ENCODE measurements at places on chromosomes 13 and 19.

DNA sequence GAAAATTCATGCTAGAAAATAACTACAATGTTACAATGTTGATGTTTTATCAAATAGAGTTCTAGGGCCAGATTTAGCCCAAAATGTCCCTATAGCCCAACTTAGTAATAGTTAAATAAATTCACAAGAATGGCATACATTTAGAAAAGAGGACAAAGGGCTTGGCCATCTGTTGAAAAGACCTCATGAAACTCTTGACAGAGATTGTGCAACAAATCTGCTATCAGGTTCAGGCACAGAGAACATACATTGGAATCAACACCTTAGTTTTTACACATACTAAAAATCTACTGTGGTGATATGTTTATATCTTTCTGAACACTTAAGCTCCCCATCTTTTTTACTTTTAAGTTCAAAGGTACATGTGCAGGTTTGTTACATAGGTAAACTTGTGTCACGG, 298.3 kb upstream of the DACH1 start:
- DNase-seq, result no peak

GRCh38 chr19:4260613-4261191, 13.8 kb downstream of the YJU2 start:
- DNase-seq, result no peak

GRCh38 chr19:28881616-28882015, 331.3 kb downstream of the UQCRFS1 start:
- no peak for DNase-seq

DNA sequence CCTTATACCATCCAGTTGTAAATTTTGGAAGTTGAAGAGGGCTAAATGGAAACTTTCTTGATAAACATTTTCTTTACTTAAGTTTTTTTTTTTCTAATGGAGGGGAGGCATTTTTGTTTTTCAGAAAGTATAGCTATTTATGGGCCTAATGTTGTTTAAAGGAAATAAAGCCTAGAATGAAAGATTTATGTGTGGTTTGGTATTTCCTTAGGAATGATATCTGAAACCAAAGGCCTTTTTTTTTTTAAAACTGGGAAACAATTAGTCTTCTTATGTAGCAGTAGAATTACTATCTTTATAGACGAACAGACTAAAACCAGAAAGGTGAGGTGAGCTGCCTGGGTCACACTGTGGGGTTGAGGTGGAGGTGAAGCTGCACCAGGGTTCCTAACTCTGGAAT, 80.1 kb downstream of the ESD start:
- no peak for DNase-seq

DNA sequence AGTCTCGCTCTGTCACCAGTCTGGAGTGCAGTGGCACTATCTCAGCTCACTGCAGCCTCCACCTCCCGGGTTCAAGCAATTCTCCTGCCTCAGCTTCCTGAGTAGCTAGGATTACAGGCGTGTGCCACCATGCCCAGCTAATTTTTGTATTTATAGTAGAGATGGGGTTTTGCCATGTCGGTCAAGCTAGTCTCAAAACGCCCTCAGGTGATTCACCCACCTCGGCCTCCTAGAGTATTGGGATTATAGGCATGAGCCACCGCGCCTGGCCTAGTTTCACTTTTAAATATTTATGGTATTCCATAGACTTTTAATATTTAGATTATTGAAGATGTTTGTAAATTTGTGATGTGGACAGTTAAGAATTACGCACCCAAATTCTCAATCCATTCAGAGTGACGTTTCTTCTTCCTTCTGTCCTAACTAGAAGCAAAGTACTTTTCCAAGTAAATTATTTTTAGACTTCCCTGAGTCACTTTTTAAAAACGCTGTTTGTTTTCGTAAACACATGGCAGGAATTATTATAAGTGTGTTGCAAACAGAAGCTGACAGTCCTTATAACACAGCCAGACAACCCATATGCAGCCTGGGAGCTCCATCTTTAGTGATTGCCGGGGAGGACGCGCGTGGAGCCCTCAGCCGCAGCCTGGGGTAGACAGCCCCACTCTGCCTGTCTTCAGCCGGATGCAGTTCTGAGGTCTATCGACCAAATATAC, 131.7 kb downstream of the ATP11A start:
- no peak for DNase-seq

- no peak for DNase-seq
Measured at GRCh38 chr19:48994035-48994386, 324 bp downstream of the RUVBL2 start.

GRCh38 chr13:75402787-75403186, 79.2 kb downstream of the TBC1D4 start:
- no peak for DNase-seq

DNA sequence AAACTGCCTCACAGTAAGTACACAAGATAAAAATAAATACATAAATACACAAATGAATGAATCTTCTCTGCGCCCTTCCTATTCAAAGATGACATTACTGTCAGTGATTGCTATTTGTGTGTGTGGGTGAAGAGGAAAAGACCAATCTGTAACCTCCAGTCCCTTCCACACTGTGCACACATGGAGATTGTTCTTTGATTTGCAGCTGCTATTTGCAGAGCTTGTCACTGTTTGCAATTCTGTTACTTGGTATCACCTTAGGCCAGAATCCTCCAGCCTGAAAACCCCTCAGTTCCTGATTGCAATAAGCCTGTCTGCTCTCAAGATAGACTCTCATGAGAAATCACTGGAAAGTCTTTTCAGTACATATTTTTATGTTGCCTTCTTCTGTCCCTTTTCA, 1314.9 kb downstream of the PCDH9 start:
- DNase-seq, result no peak

Measured in dorsolateral prefrontal cortex (tissue), 122 donors.